ENCODE measurements at places on chromosomes 7 and 10. TPM values are rescaled to one million over a fixed set of nuclear protein-coding genes. Genes with fewer than 3 reads are reported as not detected.

Gene OR9A2
- not detected for total RNA-seq

Gene TMEM184A
- 0.76 TPM for total RNA-seq

Gene CALCR
- total RNA-seq, result not detected

DNA sequence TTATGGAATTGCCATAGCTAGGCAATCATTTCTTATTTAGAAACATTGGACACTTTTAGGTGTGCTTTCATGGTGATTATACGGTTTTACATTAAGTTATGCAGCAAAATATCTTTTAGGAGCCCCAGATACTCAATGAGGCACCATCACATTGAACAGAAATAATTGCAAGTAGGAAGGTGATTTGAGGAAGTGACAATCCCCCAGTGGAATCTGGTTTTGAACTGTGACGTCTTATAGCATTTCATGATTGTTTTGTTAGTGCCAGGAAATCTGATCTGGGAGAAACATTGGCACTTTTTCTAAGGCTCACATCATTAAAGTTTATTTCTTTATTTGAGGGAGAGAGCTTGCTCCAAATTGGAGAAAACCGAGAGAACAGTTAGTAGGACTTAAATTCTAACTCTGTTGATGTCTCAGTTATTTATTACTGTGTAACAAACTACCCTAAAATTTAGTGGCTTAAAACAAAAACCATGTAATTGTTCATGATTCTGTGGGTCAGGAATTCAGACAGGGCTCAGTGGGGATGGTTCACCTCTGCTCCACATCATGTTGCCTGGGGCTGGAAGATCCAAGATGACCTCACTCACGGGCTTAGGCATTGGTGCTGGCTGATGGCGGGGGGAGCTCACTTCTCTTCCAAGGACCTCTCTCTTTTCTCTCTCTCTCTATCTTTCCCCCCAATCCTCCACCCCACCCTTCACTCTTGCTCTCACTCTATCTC is 78.2 kb upstream of the STEAP1B start:
- peak overlapping the region; percentile 66 for H3K27ac ChIP-seq
- H3K4me3 ChIP-seq, result no peak overlapping the region
- H3K36me3 ChIP-seq, result no peaks in the 10 kb centered on the region
- no peaks in the 10 kb centered on the region for H3K27me3 ChIP-seq
- DNase-seq, result no peak

DNA sequence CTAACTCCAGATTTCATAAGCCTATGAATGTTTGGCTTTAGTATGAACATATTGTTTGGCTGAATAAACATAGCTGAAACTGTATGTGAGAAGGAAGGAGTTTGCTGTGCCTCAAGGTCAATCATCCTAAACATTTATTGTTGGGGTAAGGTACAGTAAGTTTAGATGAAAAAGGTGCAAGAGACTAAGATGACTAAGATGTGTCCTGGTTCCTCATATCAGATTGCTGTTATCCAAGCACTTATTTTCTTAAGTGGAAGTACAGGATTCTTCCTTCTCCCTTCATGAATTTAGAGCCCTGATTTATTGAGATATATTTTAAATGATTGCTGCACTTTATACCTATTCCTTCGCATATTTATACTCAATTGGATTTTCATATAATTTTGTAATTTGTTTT is 12.2 kb downstream of the MDFIC start:
- no peak overlapping the region for H3K4me3 ChIP-seq
- no peaks in the 10 kb centered on the region for H3K27me3 ChIP-seq
- no peaks in the 10 kb centered on the region for H3K4me1 ChIP-seq
- no peaks in the 10 kb centered on the region for H3K36me3 ChIP-seq

DNA sequence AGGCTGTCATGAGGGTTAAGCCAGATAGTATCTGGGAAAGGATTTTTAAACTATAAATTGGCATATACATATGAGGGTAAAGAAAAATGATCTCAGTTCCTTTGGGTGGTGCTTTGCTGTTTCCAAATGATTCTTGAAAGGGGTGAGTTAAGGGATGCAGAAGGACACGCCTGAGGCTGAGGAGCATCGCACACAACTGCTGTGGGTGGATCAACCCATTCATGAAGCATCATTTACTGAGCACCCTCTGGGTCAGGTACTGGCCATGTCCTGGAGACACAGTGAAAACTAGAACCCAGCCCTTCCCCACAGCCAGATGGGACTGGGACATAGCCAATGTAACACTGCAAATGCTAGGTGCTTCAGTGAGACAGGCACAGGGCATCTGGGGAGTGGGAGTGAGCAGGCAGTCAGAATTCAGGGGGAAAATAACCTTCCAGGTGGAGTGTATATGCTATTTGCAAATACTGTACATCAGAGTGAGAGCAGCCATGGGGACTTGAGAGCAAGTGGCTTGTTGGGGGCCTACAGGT is 112.1 kb downstream of the WDFY4 start:
- peaks cover 37% of the 10 kb centered on the region for H3K4me1 ChIP-seq
- H3K27me3 ChIP-seq, result no peaks in the 10 kb centered on the region
- H3K27ac ChIP-seq, result no peak overlapping the region
- DNase-seq, result no peak
- H3K4me3 ChIP-seq, result no peak overlapping the region
- H3K36me3 ChIP-seq, result no peaks in the 10 kb centered on the region

- no peaks in the 10 kb centered on the region for H3K27me3 ChIP-seq
- no peak overlapping the region for H3K4me3 ChIP-seq
- DNase-seq, result no peak
- no peak overlapping the region for H3K27ac ChIP-seq
Observed at GRCh38 chr10:12077580-12078180, 8.9 kb downstream of the DHTKD1 start.

Gene VIPR2
- total RNA-seq, result 21.6 TPM

Gene CREB5
- total RNA-seq, result 21.3 TPM

Gene PTTG1IP2
- total RNA-seq, result not detected

Gene OR2A1
- not detected for total RNA-seq

DNA sequence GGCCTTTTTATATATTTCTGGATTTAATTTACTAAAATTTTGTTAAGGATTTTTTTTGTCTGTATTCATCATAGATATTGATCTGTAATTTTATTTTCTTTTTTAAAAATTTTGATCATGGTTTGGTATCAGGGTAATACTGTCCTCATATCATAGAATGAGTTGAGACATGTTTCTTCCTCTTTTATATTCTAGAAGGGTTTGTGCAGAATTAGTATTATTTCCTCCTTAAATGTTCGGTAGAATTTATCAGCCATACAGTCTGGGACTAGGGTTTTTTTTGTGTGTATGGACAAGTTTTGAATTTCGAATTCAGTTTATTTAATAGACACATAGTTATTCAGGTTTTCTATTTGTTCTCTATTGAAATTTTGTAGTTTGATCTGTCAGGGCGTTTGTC is 54.0 kb downstream of the SHOC2 start:
- no peaks in the 10 kb centered on the region for H3K36me3 ChIP-seq
- H3K4me1 ChIP-seq, result peaks cover 12% of the 10 kb centered on the region
- no peak overlapping the region for H3K27ac ChIP-seq
- no peak for DNase-seq
- no peaks in the 10 kb centered on the region for H3K27me3 ChIP-seq

Gene THNSL1
- total RNA-seq, result 5.1 TPM

- no peak for DNase-seq
- H3K4me1 ChIP-seq, result peaks cover 6% of the 10 kb centered on the region
- peak overlapping the region; percentile 75 for H3K27ac ChIP-seq
- H3K27me3 ChIP-seq, result no peaks in the 10 kb centered on the region
- no peak overlapping the region for H3K4me3 ChIP-seq
Observed at GRCh38 chr7:37356911-37357636, 91.6 kb downstream of the ELMO1 start.

DNA sequence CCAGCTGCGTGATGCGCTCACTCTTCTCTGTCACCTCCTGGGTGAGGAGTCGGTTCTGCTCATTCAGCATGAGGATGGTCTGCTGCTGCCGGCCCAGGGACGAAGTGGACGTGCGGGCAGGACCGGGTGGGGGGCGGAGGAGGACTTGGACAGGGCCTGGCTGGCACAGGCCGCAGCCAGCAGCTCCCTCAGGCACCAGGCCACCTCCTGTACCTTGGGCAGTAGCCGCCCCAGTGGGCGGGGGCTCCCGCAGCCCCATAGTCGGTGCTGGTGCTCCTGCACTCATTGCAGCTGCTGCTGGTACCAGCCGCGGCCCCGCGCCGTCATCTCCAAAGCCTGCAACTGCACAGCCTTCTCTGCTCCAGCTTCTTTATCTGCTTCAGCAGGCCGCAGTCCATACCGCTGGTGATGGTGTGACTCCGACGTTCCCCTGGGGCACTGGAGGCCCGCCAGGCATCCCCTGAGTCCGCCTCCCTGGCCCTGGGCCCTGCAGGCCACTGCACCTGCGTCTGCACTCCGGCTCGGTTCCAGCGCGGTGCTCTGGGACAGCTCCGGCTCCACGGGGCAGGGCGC is 884.9 kb upstream of the ZNF722 start:
- DNase-seq, result no peak
- H3K27ac ChIP-seq, result no peak overlapping the region
- no peaks in the 10 kb centered on the region for H3K27me3 ChIP-seq
- H3K4me1 ChIP-seq, result no peaks in the 10 kb centered on the region
- no peaks in the 10 kb centered on the region for H3K36me3 ChIP-seq

GRCh38 chr10:5547681-5547930 is 22.8 kb downstream of the CALML3 start:
- H3K36me3 ChIP-seq, result no peaks in the 10 kb centered on the region
- no peaks in the 10 kb centered on the region for H3K27me3 ChIP-seq
- H3K27ac ChIP-seq, result peak overlapping the region; percentile 49
- peak overlapping the region; percentile 36 for H3K4me3 ChIP-seq
- DNase-seq, result no peak

GRCh38 chr7:89002981-89003956 is 207.7 kb upstream of the TEX47 start:
- H3K27me3 ChIP-seq, result no peaks in the 10 kb centered on the region
- DNase-seq, result no peak
- H3K36me3 ChIP-seq, result no peaks in the 10 kb centered on the region
- H3K4me1 ChIP-seq, result no peaks in the 10 kb centered on the region
- H3K27ac ChIP-seq, result no peak overlapping the region
- peak overlapping the region; percentile 42 for H3K4me3 ChIP-seq

DNA sequence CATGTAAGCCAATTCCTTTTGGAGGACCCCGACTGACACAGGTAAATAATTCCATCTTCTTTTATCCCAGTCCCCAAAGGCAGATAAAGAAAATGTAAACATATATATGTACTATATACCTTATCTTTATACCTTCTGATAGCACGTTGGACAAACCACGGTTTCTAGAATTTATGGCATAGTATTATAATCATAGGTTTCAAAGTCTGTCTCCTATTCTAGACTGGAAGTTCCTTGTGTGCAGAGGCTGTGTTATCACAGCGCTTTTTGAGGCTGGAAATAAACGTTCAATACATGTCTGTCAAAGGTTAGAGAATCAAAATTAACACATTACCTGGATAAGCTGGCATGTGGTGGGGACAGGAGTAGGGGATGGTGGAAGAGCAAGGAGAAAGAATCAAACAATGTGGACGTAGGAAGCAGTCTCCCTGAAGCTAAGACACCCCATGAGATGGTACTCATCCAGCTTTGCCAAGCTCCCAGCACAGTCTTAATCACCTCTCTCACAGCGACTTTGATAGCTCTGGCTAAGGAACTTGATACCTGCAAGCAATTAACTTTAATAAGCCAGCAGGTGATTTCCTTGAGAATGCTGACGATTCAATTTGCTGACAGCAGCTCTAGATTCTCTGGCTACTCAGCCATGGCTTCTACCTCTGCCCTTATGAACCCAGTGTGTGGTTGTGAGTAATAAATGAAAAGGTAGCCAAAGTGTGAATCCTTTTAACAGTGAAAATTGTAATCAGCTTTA is 208.4 kb upstream of the LRRTM3 start:
- DNase-seq, result no peak
- H3K36me3 ChIP-seq, result no peaks in the 10 kb centered on the region
- no peaks in the 10 kb centered on the region for H3K27me3 ChIP-seq
- no peak overlapping the region for H3K4me3 ChIP-seq
- no peak overlapping the region for H3K27ac ChIP-seq

Gene TBXAS1
- total RNA-seq, result 2.0 TPM

Gene ZNF804B
- not detected for total RNA-seq

- no peaks in the 10 kb centered on the region for H3K27me3 ChIP-seq
- no peak for DNase-seq
- H3K27ac ChIP-seq, result no peak overlapping the region
- H3K36me3 ChIP-seq, result no peaks in the 10 kb centered on the region
- H3K4me1 ChIP-seq, result peaks cover 13% of the 10 kb centered on the region
Observed at GRCh38 chr7:30389791-30390190, 88.8 kb downstream of the NOD1 start.

GRCh38 chr7:41280491-41280890 is 422.4 kb downstream of the INHBA start:
- H3K36me3 ChIP-seq, result no peaks in the 10 kb centered on the region
- H3K4me3 ChIP-seq, result no peak overlapping the region
- no peak overlapping the region for H3K27ac ChIP-seq
- no peak for DNase-seq

DNA sequence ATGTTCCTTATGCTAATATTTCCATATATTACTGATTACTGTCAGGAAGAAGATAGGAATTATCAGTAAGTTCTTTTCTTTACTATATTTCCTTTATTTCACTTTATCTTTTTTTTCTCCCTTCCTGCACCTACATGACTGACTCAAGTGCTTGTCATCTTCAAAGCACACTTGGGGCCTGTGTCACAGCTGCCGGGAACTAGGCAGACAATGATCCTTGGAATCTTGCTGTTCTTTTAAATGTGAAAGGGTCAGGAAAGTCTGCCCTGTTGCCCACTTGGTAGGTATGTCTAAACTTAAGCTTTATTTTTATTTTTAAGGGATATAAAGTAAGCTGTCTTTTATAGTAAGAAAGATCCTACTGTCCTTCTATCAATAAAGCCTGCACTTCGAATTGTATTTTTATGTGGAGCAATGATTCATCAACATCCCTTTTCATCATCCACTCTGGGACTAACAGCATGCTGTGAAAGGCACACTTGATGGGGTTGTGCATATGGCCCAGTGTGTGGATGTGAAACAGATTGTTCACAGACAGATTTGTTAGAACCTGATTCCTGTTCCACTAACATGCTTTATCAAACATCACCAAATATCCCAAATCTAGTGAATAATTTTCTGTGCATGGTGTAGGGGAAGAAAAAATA is 556.9 kb downstream of the DNAJB9 start:
- H3K36me3 ChIP-seq, result no peaks in the 10 kb centered on the region
- no peak overlapping the region for H3K4me3 ChIP-seq
- H3K27me3 ChIP-seq, result no peaks in the 10 kb centered on the region

Gene IFRD1
- 17.5 TPM for total RNA-seq

DNA sequence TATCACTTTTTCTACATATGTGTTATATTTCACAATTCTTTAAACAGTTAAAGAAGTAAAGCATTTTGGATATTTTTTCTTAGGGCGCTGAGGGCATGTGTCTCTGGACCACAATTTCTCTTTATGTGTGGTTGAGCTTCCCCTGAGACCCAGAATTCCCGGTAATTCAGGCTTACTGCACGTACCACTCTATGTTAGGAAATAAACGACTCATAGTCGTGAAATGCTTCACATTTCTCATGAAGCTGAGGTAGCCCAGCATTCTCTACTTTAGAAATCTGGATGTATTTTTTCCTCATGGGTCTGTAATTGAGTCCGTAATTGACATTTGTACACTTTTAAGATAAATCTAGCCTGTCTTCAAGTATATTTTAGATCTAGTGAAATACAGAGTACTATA is 170.6 kb downstream of the FZD1 start:
- H3K36me3 ChIP-seq, result no peaks in the 10 kb centered on the region
- H3K27me3 ChIP-seq, result no peaks in the 10 kb centered on the region
- no peak overlapping the region for H3K27ac ChIP-seq
- no peak overlapping the region for H3K4me3 ChIP-seq

- H3K36me3 ChIP-seq, result no peaks in the 10 kb centered on the region
- no peak overlapping the region for H3K4me3 ChIP-seq
- H3K4me1 ChIP-seq, result no peaks in the 10 kb centered on the region
- H3K27ac ChIP-seq, result no peak overlapping the region
- no peak for DNase-seq
Observed at GRCh38 chr7:8084836-8085235, 116.2 kb downstream of the GLCCI1 start.

All from heart right ventricle (tissue), 16 donors.